Stimulated activated naive CD4-positive, alpha-beta T cell treated with Interleukin-2 at 50 U/mL for 16 hours (primary cell): ENCODE measurements at places on chromosomes 16 and 17.
A peak's percentile ranks its signal among the peaks of the same experiment; 100 is the strongest.

GRCh38 chr17:10739386-10739785 is 9.6 kb upstream of the TMEM220 start:
- no peak for DNase-seq

DNA sequence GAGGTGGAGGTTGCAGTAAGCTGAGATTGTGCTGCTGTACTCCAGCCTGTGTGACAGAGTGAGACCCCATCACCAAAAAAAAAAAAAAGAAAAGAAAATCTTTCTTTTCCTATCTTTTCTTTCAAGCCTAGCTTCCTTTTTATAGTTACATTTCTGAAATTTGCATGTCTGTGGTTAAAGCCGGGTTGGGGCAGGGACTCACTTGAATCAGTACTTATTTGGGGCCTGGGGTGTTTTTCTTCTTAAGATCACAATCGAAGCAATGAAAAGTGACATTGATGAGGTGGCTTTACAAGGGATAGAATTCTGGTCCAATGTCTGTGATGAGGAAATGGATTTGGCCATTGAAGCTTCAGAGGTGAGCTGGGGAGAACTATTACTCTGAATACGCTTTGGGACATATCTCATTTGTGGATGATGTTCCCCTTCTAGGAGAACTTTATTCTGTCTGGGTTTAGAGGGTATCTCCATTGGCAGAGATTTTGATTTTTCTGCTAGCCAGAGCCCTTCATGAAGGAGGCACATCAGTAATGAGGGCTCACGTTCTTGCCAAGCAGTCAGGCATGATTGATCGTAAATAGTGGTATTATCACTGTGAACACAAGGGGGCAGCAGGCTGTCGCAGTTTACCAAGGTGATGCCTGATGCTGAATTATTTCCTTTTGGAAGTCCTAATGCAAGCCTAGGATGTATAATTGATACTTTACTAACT is 14.3 kb downstream of the KPNB1 start:
- peak; percentile 29 for DNase-seq

DNA sequence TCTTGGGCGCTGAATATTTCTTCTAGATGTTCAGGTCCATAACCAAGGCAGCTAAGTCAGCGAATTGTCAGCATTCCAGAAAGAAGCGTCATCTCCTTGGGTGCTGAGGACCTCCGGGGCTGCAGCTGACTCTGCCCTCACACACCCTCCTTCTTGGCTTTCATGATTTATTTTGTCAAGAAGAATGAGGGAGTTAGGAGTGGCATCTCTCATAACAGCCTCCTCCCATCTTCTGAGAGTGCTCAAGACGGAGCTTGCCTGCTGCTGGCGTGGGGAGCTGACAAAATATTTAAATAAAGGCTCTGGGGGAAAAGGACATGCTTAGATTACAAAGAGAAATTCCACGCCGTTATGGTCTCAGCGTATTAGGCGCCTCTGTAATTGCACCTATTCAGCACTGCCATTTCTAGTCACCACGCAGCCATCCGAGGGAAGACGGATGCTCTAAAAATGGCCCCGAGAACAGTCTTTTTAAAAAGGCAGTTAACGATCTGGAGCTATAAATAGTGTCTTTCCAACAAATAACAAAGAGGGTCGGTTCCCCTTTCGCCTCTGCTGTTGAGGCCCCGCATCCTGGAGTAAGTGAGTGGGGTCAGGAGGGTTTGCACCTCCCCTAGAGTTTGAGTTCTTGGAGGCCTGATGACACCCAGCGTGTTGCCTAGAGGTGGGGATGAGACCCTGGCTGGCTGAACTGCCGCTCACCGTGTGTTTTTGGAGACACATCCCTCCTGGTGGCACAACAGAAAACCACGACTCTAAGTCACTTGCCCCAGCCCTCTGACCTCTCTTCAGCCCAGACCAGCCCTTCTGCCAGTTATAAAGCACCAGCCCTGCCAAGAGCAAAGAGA is 187.0 kb downstream of the CCDC182 start:
- no peak for DNase-seq

GRCh38 chr16:8720080-8720966 is 45.9 kb downstream of the ABAT start:
- no peak for DNase-seq

DNA sequence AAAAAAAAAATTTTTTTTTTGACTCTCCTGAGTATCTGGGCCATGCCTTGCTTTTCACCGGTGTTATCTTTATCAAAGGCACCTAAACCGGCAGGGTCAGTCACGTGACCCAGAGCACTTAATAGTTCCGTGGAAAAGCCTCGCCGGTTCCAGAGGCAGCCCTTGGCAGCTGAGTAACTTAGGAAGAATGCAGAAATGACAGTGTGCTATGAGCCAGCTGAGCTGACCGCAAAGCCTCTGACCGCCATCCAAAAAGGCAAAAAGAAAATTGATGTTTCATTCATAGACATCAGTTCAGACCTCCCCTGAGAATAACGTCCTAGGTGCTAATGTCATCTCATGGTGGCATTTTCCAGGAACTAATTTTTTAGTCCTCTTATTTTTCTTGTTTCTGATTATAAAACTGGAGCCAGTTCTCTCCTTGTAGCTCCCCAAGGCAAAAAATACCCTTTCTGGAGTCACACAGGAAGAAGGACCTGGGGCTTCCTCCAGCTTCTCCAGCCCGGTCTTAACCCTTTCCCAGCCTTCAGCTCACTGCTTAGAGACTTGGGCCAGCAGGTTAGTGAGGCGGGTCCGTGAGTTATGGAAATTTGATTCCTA is 122.6 kb downstream of the SOCS1 start:
- no peak for DNase-seq

GRCh38 chr17:44071198-44071520 is 624 bp downstream of the G6PC3 start:
- DNase-seq, result no peak

DNA sequence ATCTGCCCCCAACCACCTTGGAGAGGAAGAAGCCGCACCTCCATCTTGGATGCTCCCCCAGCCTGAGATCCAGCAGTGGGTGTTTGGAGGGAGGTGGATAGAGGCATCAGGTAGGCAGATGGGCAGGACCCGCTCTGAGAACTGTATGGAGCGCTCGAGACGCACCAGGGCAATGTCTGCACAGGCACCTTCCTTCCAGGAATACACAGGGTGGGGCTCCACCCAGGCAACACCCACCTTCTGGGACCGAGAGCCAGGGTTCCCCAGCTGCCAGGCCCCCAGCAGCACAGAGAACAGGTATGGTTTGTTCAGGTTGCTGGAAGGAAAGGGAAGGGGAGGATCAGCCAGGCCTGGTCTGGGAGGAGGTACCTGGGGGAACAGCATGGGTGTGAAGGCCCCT is 2.4 kb downstream of the PRSS22 start:
- DNase-seq, result no peak

DNA sequence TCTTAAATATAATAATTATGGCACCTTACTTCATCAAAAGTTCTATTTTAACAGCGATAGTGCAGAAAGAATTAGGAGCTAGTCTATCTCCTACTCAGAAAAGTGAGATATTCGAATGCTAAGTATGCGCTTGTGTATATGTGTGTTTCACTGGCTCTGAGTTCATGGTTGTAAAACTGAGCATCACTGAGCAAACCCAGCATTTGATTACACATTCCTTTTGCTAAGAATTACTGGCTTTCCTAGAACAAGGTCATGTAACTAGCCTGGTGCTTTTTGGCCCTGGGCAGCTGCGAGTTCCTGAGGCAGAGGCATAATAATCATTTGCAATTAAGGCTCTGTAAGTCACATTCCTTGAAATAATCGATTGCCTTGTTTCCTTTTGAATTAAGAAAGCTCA is 157.2 kb downstream of the SNX29 start:
- DNase-seq, result no peak

DNA sequence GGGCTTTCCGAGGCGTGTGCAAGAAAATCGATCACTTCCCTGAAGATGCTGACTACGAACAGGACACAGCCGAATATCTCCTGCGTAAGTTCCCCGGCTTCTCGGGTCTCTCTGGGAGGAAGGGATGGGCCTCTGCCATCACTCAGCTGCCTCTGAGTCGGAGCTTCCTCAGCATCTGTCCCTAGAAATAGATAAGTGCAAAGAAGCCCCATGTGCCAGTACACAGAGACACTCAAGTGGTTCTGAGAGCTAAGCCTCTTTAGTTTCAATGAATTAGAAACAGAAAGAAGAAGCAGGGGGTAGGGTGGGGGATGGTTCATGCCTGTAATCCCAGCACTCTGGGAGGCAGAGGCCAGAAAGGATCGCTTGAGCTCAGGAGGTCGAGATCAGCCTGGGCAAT is 90.6 kb downstream of the CACNG3 start:
- no peak for DNase-seq

GRCh38 chr16:21727344-21727743 is 63.6 kb downstream of the OTOA start:
- no peak for DNase-seq

GRCh38 chr16:10965440-10966061 is 21.2 kb downstream of the CLEC16A start:
- peak; percentile 32 for DNase-seq

DNA sequence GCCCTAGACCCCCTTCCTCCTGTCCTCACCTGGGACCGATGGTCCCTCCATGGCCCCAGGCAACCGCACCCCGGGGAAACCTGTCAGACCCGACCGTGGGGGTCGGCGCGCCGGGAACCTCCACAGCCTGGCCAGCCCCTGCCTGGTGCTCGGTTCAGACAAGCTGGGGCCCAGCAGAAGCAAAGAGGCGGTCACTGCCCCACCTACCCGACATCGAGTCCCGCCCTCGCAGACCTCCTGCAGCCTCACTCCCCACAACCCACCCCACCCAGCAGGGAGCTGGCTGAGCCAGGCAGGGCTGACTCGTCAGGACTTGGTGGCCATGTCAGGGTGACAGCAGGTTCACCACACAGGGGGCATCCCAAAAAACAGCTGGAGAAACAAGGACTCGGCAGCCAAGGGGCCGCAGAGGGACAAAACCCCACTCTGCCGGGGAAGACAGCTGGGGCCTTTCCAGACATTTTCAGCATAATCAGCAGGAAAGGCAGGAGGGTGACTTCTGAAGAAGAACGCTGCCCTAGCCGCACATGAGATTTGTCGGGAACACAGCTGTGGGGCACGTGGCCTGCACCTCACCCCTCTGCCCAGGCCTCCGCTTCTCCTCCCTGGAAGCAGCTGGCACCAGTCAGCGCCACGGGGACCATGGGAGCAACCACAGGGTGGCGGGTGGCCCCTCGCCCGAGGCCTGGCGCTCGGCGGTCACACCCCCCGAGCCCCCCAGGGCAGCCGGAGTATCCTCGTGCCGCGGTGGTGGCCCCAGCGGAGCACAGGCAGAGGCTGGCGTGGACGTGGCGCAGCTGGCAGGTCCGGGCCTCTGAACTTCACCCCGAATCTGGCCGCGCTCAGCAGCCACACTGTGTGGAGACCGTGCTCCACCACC is 22.9 kb downstream of the GNPTG start:
- no peak for DNase-seq

DNA sequence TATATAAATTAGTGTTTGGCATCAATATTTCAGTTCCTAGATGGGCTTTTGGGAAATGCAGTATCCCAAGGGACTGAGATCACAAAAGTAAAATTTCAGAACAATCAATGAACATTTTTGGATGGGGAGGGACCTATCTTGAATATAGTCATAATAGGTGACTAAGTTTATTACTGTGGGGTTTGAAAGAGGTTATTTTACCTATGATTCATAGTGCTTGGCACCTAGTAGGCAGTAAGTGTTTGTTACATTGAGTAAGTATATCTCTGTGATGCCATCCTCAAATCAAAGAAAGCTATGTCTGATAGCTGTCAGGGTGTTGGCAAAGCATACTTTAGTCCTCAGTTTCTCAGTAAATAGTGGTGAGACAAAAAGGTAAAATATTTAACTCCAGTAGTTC is 36.9 kb downstream of the ZNF207 start:
- no peak for DNase-seq

DNA sequence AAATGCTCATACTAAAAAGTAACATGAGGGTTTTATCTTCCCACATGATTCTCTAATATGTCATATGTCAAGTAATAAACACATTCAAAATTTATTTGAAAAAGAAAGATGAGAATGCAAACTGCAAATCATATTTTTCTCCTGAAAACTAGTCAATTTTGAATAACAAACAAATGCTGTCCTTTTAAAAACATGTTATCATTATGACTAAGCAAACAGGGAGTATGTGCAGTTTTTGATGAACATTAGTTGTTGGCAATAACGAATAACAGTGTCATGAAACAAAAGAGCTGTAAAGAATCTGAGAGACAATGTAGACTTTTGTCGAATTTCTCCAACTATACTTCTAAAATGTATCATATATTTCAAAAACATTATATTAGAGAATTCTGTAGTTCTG is 34.8 kb downstream of the RPGRIP1L start:
- no peak for DNase-seq

DNA sequence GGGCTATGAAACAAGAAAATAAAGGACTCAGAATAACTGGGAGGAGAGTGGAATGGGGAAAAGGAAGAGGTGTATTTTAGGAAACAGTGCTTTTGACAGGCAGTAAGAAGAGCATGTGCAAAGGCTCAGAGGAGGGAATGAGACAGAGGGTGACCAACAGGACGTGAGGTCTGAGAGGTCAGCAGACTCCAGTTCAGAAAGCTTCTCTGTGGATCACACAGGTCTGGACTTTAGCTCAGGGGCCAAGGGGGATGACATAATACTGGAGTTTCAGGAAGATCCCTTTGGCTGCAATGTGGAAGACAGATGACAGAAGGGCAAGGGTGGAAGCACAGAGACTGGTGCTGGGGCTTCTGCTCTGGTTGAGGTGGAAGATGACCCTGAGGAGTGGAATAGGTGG is 489.9 kb upstream of the CDH5 start:
- no peak for DNase-seq

- DNase-seq, result no peak
These were observed 1.2 kb upstream of the ZMYND15 start for GRCh38 chr17:4738136-4739121.

- DNase-seq, result no peak
These were observed 74.4 kb downstream of the SHISA9 start for GRCh38 chr16:12975766-12976165.

DNA sequence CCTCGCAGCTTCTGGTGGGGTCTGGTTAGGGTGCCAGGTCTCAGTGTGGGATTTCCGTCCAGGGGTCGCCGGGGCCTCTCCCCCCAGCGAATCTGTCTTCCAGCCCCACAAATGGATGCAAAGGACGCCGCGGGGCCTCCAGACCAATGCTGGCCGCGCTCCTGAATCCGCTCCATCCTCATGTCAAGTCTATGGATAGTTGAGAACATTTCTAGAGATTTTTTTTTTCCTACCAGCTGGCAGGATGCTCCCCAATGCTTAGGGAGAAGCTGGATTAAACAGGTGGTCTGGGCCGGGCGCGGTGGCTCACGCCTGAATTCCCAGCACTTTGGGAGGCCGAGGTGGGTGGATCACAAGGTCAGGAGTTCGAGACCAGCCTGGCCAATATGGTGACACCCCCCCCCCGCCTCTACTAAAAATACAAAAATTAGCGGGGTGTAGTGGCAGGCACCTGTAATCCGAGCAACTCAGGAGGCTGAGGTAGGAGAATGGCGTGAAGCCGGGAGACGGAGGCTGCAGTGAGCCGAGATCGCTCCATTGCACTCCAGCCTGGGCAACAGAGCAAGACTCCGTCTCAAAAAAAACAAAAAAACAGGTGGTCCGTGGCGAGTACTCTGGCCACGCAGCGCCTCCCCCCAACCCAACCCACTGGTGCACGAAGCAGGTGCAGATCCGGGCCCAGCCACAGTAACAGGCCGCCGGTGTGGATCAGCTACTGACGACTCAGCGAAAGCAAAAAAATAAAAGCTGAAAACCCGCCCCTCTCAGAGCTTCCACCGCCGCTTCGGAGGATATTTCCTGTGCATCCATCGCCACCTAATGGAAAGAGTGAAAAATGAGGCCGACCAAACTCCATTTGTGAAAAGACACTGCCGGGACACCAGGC is 1.1 kb upstream of the NXN start:
- DNase-seq, result peak; percentile 77
